ENCODE measurements at places on chromosomes 7 and 10.

- no peak for DNase-seq
These were observed 32.6 kb upstream of the GIMAP8 start for GRCh38 chr7:150417863-150418262.

- peak; percentile 91 for DNase-seq
These were observed 12.2 kb upstream of the RSBN1L start for GRCh38 chr7:77684030-77684429.

GRCh38 chr7:47640265-47640664, 58.4 kb upstream of the TNS3 start:
- no peak for DNase-seq

GRCh38 chr7:92044940-92045339, 89.3 kb downstream of the CYP51A1 start:
- no peak for DNase-seq

DNA sequence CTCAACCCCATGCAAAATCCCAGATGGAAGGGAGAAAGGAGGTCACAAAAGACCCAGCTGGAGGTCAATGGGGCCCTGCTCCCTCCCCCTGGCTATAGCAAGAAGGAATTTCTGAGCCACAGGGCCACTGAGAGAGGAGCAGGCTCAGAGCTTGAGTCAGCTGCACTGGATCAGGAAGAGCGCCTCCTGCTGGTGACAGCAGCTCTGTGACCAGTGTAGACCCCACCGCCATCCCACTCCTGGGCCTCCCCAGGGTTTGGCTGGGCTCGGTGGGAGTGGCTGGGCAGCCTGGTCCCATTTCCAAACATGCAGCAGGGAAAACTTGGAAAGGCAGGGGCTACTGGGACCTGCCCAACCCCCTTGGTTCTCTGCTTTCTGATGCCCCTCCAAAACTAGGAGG, 31.5 kb upstream of the PRLHR start:
- no peak for DNase-seq

- no peak for DNase-seq
These were observed 30.4 kb downstream of the STEAP1B start for GRCh38 chr7:22469371-22470143.

DNA sequence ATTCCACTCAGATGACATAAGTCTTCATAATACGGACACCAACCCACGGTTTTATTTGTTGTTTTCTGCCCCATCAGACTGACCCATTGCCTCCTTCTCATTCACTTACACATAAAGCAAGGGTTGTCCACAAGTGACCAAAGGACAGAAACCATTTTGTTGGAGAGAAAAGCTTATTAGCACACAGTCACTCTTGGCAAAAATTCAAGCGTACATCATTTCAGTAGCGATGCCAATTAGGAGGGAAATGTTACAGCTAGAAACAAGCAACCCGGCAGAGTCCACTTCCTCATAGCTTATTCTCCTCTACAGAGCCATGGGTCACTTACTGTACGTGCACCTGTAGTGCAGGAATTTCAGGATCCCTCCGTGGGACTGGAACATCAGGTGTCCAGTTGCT, 23.0 kb downstream of the ABLIM1 start:
- no peak for DNase-seq

DNA sequence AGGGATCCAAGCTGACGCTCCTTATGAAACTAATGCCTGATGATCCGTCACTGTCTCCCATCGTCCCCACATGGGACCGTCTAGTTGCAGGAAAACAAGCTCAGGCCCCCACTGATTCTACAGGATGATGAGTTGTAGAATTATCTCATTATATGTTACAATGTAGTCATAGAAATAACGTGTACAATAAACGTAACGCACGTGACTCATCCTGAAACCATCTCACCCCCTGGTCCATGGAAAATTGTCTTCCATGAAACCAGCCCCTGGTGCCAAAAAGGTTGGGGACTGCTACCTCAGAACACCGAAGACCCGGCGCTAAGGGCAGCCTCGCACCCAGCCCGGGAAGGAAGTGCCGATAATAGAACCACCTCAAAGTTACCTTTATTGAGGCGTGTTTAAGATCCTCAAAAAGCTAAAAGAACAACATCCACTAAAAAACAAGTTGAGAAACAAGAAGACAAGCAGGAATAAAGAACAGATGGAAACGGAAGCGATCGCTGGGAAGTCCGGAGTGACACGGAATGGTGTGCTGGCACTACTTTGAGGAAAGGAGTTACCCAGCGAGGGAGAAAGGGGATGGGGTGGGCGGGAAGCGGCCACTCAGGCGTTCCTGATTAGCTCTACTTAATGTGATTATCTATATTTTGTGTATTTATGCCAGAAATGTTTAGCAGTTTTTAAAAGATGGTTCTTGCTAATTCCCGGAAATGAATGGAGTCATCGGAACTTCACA, 50.1 kb upstream of the PRKAR1B start:
- DNase-seq, result no peak

- peak; percentile 75 for DNase-seq
These were observed 10.4 kb downstream of the NXPH1 start for GRCh38 chr7:8443576-8444467.

DNA sequence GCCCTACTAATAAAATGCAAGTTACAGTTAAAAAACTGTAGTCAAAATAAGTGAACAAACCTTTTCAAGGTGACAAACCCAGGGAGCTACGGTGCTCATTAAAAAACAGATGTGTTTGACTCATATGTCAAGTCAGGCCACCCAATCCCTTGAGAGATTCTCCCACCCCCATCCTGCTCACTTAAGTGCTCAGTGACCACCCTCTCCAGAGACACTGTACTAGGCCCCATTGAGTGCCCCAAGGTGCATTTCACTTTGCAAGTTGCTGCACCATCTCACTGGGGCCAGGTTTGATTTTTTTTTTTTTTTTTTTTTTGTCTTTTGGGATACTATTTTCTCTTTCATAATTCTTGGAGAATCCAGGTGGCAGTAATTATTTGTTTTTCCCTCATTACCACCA, 1.9 kb downstream of the ERV3-1 start:
- no peak for DNase-seq

GRCh38 chr7:75945297-75946168, 30.6 kb downstream of the POR start:
- DNase-seq, result no peak

- no peak for DNase-seq
These were observed 17.2 kb downstream of the TCF7L2 start for GRCh38 chr10:112967200-112967599.

- no peak for DNase-seq
These were observed 113.9 kb downstream of the ABLIM1 start for GRCh38 chr10:114544045-114544659.

DNA sequence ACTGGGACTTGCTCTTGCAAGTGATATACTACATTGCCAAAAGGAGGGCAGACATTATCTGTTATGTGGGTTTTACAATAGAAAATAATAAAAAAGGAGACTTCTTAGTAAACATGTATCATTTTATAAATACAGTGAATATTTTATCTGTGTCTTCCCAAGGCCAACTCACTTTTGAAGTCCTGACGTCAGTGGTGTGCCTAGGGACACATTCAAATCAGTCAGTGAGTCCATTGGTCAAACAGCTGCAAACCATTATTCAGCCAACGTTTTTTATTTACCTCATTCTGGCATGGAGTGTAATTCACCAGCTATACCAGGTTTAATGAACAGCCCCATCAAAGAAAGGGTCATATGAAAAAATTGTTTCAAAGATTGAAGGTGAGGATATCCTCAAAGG, 263.7 kb downstream of the IPMK start:
- no peak for DNase-seq

DNA sequence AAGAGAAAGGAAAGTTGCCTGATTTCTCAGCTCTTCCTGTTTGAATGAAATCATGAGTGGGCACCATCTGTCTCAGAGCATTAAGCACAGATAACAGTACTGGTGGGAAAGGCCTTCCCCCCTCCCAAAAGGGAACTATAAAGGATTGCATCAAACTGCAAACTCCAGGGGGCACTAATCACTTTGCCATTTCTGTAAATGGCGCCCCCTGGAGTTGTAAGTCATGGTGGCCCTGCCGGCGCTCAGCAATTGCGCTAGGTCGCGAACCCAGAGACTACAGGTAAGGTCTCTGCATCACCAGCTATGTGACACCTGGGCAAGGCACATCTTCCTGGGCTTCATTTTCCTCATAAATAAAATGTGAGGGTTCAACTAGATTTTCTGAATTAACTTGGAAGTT, 11.1 kb downstream of the LRRC4 start:
- no peak for DNase-seq

DNA sequence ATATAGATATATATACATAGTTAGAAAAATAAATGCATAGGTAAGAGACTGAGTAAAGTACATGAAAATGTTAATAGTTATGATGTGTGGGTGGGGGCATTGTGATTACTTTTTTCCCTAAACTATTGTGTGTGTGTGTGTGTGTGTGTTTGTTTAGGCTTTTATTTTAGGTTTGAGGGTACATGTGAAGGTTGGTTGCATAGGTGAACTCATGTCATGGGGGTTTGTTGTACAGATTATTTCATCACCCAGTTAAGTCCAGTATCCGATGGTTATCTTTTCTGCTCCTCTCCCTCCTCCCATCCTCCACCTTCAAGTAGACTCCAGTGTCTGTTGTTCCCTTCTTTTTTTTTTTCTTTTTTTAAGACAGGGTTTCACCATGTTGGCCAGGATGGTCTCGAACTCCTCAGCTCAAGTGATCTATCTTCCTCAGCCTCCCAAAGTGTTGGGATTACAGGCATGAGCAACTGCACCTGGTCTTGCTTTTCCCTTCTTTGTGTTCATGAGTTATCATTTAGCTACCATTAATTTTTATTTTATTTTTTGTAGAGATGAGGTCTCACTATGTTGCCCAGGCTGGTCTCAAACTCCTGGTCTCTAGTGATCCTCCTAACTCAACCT, 1.9 kb upstream of the RUFY2 start:
- DNase-seq, result no peak

All from NT2/D1 (cell line).